Cardiac muscle cell (in vitro differentiated cells and primary cell): ENCODE measurements at places on chromosomes 2 and 18. TPM values are rescaled to one million over a fixed set of nuclear protein-coding genes. Genes with fewer than 3 reads are reported as not detected.

The GKN1 gene
- not detected in 2 replicates for total RNA-seq

The IL1R1 gene
- total RNA-seq, result 0.18 and 0.21 TPM in 2 replicates

The MAL gene
- total RNA-seq, result 0.49 TPM in 1 of 2 replicates, not detected in the other

The AGBL5 gene
- 52.0 and 52.5 TPM in 2 replicates for total RNA-seq

The PXDN gene
- total RNA-seq, result 110 and 129 TPM in 2 replicates

The EMX1 gene
- 0.24 TPM in 1 of 2 replicates, not detected in the other for total RNA-seq

The SERPINB11 gene
- not detected in 2 replicates for total RNA-seq
